ENCODE measurements at places on chromosomes 6 and 20.

DNA sequence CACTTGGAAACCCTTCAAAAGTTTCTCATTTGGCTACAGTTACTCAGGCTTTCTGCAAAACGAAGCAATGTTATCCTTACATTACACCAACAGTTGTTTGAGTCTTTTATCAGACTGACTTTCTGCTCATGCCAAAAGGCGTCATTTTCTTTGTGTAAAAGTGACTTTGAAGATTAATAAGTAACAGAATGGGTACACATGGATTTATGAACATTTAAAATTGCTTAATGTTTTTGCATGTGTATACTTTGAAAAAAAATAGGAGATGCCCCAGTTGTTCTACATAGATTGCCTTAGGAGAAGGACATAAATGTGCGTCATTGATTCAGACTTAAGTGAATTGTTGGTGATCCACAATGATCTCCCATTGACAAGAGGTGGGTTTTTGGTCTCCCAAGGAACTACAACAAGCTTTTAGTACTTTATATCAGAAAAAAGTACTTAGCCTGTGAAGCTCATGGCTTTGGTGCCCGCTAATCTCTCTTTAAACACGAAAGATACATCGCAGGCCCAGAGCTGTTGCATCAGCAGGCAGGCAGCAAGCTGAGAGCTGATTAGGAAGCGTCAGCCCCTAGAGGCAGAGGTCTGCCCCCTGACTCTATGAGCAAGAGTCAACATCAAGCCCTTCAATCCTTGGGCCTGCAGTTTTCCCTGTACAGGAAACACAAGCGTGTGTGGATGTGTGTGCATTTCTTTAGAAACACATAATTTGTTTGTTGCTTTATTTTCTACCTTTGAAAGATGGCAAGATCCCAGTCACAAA, 45.9 kb downstream of the SLC22A3 start:
- no peak for DNase-seq

GRCh38 chr20:46260480-46260879, 47.8 kb downstream of the CDH22 start:
- no peak for DNase-seq

- DNase-seq, result no peak
Measured at GRCh38 chr6:137581019-137581707, 87.0 kb upstream of the OLIG3 start.

GRCh38 chr6:145138469-145139139, 596.7 kb downstream of the EPM2A start:
- DNase-seq, result no peak

DNA sequence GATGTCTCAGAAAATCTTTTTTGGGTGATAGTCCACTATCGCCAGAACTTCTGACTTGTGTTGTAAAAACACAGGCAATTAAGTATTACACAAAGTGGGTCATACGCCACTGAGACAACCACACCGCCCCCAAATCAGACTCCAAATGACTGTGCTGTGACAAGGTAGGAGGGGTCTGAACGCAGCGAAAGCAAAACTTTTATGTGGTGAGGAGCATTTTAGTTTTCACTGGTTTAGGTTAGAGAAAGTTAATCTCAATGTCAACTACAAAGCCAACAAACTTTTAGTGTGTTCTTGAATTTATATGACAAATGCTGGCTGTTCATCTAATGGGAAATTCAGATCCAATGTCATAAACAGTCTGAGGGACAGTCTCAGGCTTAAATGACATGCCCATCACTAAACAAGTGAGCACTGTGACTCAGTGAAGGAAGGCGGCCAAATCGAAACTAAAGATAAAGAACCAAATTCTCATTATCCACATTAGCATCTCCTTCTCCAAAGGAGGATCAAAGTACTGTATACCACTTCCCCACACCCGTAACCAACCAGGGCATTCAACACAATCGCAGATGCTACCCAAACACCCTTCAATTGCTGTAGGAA, 186.7 kb downstream of the GJA10 start:
- DNase-seq, result no peak

- DNase-seq, result no peak
Measured at GRCh38 chr20:13839421-13840092, 54.7 kb downstream of the NDUFAF5 start.

- no peak for DNase-seq
Measured at GRCh38 chr6:157650261-157650640, 172.8 kb upstream of the SNX9 start.

DNA sequence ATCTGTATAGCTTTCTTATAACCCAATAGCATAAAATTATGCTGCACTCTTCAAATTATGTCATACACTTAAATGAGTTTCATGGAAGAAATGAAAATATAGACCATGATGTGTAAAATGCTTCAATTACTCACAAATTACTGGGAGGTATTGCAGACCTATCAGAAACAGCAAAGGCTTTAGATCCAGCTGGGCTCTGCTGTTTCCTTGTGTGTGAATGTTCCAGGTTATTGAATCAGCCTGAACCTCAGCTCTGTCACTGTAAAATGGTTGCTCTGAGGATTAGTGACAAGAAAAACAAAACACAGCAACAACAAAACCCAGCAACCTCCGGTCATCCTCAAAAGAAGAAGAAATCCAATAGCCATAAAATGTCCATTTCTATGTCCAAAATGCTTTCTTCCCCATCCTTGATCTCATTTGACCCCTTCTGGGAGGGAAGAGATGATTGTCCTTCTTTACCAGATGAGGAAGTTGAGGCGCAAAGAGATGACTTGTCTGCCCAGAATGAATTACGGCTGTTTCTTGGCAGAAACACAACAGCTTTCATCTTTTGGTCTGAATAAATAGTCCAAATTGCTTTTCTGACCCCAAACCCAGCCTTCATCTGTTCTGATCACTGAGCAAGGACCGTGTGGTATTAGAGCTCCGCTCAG, 42.2 kb upstream of the TGM6 start:
- no peak for DNase-seq

GRCh38 chr20:56724241-56724757, 95.2 kb downstream of the TFAP2C start:
- no peak for DNase-seq

- DNase-seq, result no peak
Measured at GRCh38 chr6:170504479-170504878, 48.6 kb downstream of the PSMB1 start.

DNA sequence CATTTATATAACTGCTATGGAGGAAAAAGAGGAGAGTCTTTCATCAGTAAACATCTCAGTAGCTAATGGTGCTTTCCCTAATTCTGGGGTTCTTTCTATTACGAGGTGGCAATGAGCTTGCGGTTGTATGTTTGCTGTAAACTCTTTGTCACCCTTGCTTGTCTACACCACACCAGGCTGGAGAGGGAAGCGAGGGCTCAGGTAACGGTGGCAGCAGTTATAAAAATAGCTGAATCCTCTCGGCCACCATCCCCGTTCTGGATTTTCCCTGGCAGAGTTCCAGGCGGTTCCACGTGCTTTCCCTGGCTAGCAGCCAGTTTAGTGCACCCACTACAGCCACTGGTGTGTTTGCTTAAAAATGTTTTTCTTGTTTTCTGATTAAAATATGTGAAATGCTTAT, 39.0 kb downstream of the MAS1 start:
- DNase-seq, result no peak
